Testis (tissue), 5 donors: ENCODE measurements at places on chromosomes 6 and 20.

DNA sequence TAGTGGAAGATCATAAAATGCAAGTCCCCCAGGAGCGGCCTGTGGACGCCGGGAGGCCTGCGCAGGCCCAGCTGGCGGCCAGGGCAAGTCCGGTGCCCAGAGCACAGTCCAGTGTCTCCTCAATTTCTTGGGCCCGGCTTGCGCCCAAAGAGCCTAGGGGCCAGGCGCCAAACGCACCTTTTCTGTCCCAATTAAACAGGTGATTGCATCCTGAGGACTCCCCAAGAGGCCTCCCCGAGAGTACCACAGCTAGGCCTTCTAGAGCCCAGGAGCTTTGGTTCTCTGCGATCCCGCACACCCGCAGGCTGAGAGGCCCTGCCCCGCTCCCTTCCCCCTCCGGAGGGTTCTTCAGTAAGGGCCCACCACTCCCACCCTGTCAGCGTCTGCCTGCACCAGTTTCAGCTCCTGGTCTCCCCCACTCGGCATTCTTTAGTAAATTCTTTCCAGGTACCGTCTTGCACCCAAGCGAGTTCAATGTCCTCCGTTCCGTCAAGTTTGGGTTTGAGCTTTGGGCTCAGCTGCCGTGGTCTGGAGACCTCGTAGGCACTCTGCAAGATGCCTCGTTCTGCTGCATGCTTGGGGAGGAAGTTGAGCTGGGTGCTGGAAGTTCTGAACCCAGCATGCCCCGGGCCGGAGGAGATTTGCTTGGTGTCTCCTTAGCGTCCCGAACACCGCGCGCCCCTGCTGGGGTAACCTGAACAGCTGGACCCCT, 3.9 kb upstream of the NKX2-2 start:
- DNase-seq: no peak

DNA sequence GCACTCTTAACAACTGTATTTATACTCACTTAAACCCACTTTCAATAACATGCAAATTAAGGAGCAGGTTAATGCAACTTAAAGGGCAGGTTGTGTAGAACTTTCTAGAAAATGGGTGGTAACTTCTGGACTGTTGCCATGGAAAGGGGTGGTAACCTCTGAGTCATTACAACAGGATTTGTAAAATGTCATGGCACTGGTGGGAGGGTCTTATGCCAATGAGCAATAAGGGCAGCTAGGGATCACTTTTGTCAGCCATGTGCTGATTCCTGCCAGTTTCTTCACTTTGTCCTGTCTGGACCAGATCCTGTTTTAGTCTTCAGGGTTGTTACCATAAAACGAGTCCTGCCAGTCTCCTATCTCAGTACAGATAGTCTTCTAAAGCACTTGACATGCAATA, 560.5 kb upstream of the PTCHD4 start:
- DNase-seq: no peak

GRCh38 chr6:162543221-162543620, 184.3 kb downstream of the PRKN start:
- no peak for DNase-seq

DNA sequence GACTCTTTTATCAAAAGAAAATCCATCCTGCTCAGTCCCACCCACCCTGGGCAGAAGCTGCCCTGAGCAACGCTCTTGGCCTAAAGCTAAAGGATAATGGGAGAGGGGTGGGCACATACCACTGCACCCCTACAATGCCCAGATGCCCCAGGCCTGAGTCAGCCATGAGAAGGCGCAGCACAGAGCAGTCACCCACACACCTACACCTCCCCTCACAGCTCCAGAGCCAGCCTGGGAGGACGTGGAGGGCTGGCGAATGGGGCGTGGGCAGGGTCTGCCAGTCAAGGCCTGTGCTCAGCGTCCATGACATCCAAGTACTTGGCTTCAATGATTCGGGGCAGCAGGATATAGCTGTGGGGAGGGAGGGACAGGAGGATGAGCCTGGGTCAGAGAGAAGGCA, 11.5 kb downstream of the SLC4A11 start:
- DNase-seq: no peak

GRCh38 chr6:126897758-126898157, 220.7 kb upstream of the RSPO3 start:
- no peak for DNase-seq

DNA sequence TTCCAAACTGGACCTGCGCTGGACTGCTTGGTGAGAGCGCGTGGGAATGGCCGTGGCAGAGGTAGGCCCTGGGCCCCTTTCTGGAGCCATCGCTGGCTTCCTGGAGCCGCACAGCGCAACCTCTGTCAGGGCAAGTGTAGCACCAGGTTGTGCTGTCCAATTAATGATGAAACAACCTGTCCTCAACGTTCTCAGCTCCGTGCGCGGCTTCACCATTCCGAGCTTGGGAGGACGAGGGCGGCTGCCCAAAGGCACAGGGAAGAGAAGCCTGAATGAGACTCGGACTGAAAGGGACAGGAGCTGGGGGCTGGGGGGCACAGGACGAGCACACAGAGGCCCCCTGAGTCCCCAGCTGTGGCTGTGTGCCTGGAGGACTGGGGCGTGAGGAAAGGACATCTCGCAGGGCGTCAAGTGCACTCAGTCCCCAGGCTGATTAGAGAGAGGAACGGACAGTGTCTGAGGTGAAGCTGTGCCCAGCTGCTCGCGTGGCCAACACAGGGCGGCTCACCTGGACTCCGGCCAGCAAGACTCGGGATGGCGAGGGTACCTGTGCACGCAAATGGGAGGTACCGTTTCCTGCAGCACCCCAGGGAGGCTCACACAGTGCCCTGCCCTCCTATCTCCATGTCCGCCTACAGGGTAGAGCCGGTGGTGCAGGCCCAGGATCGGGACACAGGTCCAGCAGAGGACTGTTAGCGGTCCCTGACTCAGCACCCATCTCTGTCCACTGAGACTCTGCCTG, 403.3 kb downstream of the TAF4 start:
- DNase-seq: no peak

GRCh38 chr6:26660000-26660361, 435 bp upstream of the ZNF322 start:
- no peak for DNase-seq
